Stimulated activated CD8-positive, alpha-beta memory T cell treated with anti-CD3 and anti-CD28 coated beads, Interleukin-4, amount 100 ng/mL, for 48 hours (primary cell): ENCODE measurements at places on chromosomes 2 and 18.
A peak's percentile ranks its signal among the peaks of the same experiment; 100 is the strongest.

- DNase-seq = no peak
Observed at GRCh38 chr2:13114391-13114790, 397.7 kb downstream of the TRIB2 start.

DNA sequence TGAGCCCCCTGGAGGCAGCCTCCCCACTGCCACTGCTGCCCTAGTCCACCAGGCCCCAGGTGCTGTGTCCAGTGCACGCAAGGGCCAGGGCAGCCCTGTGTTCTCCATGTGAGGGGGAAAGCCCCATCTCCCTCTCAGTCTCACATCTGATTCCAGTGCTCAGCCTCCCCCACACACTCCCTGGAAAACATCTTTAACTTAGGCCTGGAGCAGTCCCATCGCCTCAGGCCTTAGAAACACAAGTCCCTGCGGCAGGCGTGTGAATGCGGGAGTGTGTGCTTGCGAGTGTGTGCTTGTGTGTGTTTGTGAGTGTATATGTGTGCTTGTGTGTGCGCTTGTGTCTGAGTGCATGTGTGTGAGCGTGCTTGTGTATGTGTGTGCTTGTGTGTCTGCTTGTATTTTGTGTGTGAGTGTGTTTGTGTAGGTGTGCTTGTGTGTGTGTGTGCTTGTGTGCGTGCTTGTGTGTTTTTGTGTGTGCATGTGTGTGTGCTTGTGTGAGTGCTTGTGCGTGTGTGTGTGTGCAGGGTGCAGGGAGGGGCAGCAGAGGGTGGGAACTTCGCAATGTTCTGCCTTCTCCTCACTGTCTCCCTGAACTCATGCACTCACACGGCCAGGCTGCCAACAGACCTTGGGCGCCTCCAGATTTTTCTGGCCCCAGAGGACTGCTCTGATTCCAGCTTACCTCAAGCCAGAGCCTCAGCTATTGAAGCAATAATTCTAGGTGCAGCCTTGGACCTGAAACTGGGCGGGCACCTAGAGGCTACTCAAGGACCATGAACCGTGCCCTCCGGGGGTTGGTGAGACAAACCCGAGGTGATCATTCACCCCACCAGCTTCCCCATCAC lies 139.6 kb downstream of the CABLES1 start:
- DNase-seq = no peak

GRCh38 chr18:54184836-54185235 lies 39.6 kb downstream of the MBD2 start:
- DNase-seq = no peak

DNA sequence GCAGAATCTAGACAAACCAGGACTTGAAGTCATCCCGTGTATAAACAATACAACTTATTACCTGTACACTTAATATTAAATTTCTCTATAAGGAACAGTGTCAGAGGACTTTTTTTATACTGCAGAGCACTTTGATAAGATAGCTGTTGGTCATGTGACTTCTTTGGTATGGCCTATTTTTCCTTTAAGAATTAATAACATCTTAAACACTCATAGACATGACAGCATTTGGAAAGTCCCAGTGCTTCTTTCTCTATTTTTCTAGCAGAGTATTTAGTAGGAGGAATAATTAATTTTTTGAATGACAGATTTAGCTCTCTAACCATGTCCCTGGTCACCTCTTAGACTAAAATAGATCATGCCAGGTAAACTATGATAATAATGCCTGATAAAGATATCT lies 59.4 kb downstream of the PLCL1 start:
- no peak for DNase-seq

DNA sequence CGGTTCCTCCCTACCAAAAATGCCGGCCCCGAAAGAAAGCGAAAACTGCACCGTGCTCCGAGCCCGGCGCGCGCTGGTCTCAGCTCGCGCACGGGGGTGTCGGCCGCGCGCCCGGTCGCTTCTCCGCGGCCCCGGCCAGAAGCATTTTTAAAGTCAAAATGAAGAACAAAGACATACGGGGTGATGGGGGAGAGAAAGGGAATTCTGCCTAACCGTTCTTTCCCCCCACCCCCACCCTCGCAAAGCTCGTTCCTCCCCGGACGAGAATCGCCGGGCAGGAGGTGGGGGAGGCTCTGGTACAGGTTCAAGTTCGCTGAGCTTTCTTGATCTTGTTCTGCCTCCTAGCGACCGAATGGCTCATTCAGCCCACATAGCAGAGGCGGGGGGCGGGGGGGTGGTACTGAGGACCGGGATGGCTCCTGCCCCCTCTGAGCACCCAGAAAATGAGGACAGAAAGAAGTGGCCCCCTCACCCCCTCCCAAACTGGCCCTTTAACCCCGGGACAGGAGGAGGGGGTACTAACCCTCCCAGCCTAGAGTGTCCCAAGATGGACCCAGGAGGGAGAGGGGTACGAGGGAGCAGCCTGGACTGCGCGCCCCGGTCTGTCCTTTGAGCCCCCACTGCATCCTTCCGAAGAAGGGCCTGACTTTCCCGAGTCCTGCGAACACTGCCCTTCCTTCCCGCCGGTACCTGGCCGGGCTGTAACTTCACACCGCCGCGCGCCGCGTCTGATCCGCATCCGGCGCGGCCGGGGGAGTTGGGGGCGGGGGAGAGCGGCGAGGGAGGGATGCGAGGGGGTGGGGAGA lies 3.1 kb downstream of the BCL11A start:
- peak; percentile 64 for DNase-seq

DNA sequence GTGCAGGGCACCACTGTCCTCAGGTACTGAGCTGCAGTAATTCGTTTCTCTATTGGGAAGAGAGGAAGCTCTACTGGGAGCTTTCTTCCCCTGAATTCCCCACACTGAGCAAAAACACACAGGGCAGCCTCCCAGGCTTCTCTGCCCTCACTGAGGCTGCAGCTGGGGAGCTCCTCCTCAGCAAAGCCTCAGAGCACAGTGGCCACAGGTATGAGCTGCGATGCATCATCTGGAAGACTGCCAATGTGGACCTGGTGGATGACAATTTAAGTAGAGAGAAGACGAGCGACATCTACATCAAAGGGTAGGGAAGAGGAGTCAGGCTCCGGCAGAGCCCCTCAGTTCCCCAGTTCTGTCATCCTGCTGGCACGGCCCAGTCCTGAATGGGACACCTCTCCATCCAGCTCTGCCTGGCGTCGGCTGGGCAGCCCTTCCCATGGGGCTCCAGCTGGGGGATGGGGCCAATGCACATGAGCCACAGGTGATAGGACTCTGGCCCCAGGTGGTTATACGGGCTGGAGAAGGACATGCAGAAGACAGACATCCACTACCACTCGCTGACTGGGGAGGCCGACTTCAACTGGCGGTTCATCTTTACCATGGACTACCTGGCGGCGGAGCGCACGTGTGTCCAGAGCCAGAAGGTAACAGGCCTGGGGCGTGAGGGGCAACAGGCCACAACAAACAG lies 37.6 kb downstream of the LMAN2L start:
- DNase-seq = no peak

DNA sequence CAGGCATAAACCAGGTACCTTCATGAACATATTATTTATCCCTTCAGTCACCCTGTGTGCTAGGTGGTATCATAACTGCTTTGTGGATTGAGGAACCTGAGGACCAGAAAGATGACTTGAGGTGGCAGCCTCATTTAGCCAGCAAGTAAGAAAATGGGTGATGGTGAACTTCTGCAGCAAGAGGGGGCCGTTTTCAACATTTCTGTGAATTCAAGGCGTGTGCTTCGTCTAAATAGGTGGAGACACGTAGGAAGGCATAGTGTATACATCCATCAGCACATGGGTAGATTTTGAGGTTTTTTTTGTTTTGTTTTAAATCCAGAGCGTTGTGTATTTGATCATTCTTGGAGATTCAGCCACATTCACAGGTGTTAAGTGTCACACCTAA lies 118.7 kb downstream of the SPTBN1 start:
- no peak for DNase-seq

DNA sequence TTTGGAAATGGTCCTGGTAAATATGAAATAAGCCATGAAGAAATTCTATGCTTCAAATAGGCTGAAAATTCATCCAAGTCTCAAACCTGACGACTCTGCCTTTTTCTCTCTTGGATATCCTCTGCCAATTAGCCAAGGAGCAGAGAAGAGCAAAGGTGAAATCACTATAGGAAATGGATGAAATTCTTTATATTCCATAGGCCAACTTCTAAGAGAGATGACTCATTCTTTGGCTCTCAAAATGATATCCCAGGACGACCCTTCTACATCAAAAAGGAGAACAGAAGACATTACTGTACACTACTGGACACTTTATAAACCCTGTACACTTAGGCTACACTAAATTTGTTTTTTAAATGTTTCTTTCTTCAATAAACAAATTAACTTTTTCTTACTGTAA lies 22.7 kb downstream of the PDE1A start:
- no peak for DNase-seq

GRCh38 chr2:33210626-33211025 lies 263.9 kb downstream of the LTBP1 start:
- no peak for DNase-seq

DNA sequence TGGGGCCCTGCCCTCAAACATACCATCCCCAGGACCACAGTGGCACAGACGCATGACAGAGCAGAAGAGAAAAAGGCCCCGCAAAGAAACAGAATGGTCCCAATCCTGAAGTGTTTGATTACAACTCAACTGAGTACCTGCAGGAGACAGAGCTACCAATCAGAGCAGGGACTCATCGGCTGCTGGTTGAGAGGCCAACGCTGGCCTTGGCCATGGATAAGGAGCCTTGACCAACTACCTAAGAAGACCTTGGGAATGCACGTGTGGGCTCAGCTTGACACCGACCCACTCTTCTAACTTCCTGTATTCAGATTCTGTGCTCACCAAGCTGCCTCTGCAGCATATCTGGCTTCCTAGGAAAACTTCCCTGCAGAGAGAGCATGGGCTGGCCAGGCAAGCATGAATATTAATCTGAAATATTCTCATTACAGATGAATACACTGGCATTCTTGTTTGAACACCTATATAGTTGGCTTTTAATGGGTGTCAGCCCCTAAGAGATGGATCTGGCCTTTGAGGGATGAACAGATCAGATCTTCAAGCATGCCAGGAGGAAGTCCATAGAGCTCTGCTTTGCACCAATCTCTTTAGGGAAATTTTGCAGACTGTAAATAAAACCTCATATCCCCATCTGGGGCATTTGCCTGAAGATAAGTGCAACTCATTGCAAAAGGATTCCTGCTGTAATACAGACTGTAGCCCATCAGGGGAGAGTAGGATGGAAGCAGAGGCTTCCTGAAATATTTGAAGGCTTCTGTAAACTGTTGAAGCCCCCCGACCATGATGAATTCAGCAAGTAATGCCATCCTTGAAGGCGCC lies 135.4 kb downstream of the BCL2 start:
- no peak for DNase-seq

DNA sequence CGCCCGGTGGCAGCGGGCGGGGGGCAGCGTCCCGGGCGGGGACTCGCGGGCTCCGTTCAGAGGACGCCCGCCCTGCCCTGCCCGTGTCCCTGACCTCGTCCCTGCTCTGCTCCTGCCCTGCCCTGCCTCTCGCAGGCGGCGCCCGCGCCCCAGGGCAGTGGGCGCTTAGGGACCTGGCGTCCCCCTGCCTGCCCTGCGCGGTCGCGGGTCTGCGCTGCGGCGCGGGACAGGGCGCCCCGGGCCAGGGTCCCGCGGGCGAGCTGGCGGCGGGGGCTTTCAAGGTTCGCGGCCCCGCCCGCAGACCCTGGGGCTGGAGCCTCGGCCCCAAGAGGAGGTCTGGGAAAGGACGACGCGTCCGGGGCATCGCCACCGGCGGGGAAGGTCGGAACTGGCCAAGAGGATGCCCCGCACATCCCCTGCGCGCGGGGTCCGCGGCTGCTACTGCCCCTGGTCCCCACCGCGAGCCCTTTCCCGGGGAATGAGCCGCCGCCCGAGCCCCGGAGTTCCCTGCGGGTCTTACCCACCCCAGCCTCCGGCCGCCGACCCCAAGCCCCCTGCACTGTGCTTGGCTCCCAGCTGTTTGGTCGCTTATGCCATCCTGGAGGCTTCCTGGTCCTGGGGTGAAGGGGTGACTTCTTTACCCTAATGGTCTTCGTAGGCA lies 679 bp downstream of the RNF144A start:
- no peak for DNase-seq

GRCh38 chr2:20436716-20437470 lies 10.0 kb upstream of the RHOB start:
- DNase-seq = peak; percentile 6

DNA sequence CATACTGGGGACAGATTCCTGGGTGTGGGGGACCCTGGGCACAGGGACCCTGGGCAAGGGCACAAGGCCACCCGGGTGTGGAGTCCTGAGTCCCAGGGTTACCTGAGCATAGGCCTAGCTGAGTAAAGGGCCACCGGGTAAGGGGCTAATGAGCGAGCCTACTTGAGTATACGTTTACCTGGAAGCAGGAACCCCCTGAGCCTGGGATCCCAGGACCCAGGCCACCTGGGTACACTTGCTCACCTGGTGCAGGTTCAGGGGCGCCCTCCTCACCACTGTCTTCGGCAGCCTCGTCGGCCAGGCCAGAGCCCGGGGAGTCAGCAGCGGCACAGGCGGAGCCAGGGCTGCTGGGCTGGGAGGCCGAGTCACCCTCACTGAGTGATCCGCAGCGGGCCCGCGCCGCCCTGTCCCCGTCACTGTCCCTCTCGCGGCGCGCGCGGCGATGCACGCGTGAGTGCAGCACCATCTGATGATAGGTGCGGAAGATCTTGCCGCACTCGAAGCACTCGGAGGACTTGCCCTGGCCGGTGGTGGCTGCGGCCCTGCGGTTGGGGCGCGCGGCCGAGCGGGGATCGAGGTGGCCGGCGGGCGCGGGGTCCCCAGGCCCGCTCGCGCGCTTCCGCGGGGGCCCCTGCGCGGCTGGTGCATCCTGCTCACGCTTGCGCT lies 53.9 kb downstream of the ZNF516 start:
- DNase-seq = no peak

- no peak for DNase-seq
Observed at GRCh38 chr2:240405684-240406313, 29.7 kb upstream of the GPC1 start.

DNA sequence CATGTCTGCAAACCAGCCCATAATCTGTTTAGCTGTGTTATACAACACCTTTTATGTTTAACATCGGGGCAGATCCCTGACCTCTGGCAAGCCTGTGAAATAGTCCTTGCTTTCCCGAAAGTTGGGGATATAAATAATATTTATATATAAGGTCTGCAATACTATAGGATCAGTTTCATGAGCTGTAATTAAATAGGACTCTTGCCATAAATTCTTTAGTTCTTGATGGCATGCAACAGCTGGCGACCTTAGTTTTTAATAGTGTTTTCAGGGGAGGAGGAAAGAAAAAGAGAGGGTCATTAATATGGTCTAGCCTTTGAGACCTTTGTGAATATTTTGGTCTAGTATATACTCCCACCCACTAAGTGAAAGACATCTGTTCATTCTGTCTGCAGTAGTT lies 166.5 kb downstream of the MTX2 start:
- DNase-seq = no peak

DNA sequence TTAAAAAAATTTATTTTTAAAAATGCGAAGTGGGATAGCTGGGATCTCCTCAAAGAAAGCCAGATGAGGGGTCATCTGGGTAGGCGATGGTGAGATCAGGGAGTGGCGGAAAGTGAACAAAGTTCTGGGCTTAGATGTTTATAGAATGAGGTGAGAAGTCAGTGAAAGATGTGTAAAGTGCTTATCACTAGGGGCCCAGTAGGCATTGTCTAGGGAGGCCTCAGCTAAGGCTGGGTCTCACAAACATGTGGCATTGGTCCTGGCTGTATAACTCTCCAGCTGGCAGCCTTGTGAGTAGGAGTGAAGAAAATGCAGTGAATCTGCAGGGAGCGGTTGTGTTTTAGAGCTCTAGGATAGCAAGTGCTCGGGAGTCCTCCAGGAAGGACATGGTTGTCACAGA lies 10.5 kb downstream of the ACSL3 start:
- DNase-seq = no peak

- no peak for DNase-seq
Observed at GRCh38 chr2:151833984-151834383, 5.8 kb upstream of the ARL5A start.
